ENCODE measurements at places on chromosomes 6 and 20. TPM values are rescaled to one million over a fixed set of nuclear protein-coding genes. Genes with fewer than 3 reads are reported as not detected.

DNA sequence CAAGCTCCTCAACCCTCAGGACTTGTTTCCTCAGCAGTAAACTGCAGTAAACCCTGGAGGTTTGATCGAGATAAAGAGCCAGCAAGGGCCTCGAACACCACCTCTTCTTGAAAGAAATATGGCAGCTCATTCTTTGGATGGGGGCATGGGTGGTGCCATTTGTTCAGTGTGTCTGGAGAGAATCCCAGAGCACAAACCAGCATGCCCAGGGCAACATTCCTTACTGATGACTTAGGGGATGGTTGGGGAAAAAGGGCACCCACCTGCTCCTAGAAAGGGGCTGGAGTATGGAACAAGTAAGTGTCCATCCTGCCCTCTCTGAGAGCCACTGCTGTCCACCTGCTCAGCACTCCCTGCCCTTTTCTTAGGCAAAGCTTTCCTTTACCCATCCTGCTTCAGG, 31.3 kb upstream of the ZFAND3 start:
- DNase-seq, result no peak

DNA sequence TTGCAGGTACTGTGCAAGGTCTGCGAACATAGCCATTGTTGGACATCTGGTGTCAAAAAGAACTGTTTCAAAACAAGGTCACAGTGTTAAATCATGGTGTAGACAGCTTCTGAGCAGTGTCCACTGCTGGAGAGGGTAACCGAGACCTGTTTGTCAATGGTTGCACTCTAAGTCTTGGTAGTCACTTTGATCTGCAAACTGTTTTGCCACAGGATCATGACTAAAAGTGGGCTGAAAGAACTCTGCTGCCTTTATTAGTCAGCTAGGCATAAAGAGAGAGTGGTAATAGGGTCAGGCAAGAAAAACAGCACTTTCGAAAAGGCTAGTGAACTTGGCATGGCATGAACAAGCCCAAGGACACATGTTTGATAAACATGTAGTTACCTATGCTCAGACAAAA, 552.3 kb upstream of the CITED2 start:
- no peak for DNase-seq

- no peak for DNase-seq
These were observed 225.5 kb downstream of the SYNDIG1 start for GRCh38 chr20:24694727-24695528.

- DNase-seq, result no peak
These were observed 26.5 kb upstream of the SNAP25 start for GRCh38 chr20:10192171-10192570.

- DNase-seq, result no peak
These were observed 4.5 kb downstream of the GID8 start for GRCh38 chr20:62942456-62942855.

- no peak for DNase-seq
These were observed 13.6 kb downstream of the CNBD2 start for GRCh38 chr20:35981969-35982368.

DNA sequence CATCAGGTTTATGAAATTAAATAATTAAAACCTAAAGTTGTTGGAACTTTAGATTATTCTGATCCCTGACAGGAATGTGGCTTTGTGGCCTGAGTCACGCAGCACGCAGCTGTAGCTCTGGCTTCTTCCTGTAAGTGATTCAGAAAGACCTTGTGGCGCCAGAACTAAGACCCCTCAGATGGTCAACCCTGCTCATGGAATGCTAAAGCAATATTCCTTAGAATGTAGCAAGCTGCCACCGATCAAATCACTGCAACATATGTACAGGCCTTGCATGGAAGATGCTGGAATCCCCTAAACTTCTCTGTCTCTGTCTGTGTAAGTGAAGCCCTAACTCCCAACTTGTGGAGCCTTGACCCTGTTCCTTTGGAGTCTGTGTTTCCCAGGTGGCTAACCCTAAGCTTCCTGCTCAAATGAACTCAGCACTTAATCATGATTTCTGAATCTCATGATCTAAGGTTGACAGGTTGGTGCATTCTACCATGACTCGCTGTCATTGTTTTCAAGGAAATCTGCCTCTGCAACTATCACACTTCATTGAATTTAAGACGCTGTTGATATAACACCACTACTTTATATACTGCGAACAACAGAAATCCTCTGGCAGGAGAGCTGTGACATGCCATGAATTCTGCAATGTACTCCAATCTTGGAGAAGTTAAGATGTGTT, 111.2 kb upstream of the CST7 start:
- DNase-seq, result no peak

- DNase-seq, result no peak
These were observed 225.3 kb downstream of the THBS2 start for GRCh38 chr6:169028343-169028742.

DNA sequence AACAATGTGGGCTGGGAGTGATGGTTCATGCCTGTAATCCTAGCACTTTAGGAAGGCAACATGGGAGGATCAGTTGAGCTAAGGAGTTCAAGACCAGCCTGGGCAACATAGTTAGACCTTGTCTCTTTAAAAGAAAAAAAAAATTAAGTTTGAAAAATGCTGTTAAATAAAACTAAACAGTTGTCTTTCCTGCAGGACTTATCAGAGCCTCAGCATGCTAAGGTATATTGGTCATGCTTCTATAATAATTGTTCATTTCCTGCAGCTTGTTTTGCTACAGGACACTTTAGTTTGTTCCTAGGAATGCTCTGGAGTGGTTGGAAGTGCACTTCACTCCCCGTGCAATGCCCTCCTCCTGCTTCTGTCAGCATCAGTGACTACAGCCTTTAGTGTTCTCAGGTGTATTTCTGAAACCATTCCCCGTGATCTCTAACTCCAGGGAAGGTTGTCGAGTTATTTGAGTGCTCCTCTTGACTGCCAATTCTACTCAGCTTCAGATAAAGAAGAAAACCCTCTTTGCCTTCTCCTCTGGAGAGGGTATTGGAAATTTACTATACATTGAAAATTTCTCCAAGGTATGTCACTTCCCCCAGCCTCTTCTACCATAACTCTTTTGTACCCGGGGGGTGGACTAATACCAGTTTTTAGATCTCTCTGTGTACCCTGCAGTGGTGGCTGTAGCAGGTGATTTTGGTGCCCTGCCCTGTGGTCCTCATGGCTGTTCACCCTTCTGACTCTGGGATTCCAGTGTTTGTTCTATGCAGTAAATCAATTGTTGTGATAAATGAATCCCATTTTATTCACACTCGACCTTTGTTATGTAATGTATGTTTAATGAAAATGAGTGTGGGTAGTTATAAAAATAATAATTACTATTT, 33.8 kb downstream of the NHLRC1 start:
- no peak for DNase-seq

DNA sequence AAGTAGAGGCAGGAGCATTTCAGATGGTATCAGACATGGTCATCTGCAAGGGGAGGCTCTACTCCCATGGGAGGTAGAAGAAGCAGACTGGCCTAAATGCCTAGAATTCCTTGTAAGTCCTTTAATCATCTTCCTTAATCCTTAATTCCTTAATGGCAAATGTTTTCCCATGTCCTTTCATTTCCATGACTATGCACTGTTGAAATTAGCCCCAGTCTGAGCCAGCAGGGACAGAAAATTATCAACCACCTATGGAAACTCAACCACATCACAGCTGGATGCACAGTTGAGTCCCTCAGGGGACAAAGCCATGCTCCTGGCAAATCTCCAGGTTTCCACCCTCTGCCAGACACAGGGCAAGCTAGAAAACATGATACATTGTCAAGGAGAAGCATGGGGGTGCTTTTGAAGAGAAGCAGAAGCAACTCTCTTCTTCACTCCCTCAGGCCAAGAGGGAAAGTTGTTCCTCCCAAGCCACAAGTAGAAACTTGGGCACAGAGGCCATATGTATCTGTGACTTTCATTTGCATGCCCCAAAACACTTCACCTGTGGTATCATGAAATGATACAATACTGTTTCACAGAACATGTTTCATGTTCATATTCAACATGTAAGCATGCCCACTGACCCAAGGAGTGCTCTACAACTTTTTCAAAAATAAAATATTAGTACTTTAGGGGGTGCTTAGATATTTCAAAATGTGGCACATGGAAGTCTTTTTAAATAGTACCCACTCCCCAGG, 683.6 kb downstream of the KIF16B start:
- no peak for DNase-seq

- no peak for DNase-seq
These were observed 28.8 kb downstream of the RARS2 start for GRCh38 chr6:87561017-87561416.

DNA sequence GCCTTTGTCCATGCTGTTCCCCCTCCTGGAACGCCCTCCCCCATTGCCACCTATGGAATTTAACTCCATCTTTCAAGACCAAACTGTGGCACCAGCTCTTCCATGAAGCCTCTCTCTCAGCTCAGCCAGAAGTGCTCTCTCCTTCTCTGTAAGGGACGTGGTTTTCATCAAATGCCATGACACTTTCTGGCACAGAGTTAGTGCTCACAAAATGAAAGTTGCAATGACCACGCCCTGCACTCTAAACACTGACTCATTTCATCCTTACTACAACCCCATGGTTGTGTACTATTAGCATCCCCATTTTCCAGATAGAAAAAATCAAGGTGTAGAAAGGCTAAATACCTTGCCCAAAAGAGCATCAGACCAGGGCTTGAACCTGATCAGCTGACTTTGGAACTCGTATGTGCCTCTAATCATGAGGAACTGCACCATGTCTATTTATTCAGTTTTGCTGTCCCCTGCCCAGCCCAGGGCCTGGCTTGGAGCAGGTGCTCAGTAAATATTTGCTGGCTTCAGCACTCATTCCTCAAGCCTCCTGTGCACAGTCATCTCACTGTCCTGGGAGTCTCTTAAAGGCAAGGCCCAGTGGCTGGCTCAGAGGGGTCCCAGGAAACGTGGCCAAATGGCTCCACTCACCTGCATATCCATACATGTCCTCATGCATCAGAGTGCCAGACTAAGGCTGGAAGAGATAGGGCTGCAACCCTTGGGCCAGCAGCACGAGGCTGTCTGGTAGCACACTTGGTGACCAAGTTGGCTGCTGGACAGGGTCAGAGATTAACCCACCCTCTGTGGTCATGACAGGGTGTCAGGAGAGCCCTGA, 77.9 kb downstream of the MRPL14 start:
- no peak for DNase-seq

- no peak for DNase-seq
These were observed 94.4 kb upstream of the HS3ST5 start for GRCh38 chr6:114437235-114437634.

DNA sequence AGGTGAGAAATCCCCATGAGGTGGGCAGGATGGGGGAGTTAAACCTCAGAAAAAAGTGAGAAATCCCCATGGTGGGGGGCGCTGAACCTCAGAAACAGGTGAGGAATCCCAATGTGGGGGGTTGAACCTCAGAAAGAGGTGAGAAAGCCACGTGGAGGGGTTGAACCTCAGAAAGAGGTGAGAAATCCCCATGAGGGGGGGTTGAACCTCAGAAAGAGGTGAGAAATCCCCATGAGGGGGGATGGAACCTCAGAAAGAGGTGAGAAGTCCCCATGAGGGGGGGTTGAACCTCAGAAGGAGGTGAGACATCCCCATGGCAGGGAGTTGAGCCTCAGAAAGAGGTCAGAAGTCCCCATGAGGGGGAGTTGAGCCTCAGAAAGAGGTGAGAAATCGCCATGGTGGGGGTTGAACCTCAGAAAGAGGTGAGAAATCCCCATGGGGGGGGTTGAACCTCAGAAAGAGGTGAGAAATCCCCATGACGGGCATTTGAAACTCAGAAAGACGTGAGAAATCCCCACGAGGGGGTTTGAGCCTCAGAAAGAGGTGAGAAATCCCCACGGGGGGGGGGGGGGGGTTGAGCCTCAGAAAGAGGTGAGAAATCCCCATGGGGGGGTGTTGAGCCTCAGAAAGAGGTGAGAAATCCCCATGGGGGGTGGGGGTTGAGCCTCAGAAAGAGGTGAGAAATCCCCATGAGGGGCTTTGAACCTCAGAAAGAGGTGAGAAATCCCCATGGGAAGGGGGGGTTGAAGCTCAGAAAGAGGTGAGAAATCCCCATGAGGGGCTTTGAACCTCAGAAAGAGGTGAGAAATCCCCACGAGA, 14.3 kb upstream of the GOPC start:
- DNase-seq, result no peak

GRCh38 chr20:24118034-24118433, 129.5 kb upstream of the GGTLC1 start:
- DNase-seq, result no peak

DNA sequence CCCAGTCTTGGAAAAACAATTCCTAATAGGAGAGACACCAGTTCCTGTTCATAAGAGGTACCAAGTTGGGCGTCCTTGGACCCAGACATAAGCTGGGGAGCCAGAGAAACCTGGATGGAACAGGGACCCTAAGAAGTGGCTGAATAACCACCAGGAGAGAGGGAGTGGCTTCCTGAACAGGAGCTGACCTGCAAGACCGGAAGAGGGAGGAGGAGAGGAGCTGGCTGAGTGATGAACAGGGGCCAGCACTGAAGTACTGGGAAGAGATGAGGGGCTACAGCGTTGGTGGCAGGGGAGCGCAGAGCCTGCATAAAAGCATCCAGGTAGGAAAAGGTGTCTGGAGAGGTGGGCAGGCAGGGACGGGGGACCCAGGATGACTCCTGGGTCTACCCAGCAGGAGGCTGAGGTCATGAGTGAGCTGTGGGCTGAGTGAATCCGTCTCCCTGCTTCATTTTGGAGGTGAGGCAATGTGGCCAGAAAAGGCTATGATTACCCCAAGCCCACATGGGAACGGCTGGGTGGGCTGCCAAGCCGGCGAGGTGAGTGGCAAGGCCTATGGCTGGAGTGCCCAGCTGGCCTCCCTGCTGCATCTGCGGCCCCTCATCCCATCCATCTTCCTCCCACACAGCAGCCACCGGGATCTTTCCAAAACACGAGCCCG, 34.4 kb upstream of the ZFAND3 start:
- DNase-seq, result no peak

- DNase-seq, result no peak
These were observed 29.5 kb upstream of the ELOVL5 start for GRCh38 chr6:53378208-53378607.

GRCh38 chr20:37220731-37221130, 40.9 kb downstream of the GHRH start:
- DNase-seq, result no peak

- no peak for DNase-seq
These were observed 3.2 kb downstream of the GPR63 start for GRCh38 chr6:96834070-96834469.

- no peak for DNase-seq
These were observed 206.9 kb downstream of the TFAP2C start for GRCh38 chr20:56835829-56836550.

- no peak for DNase-seq
These were observed 44.6 kb downstream of the TOX2 start for GRCh38 chr20:43959079-43959919.

TTLL9 gene
- 0.68 TPM for polyA plus RNA-seq

PRRT1 gene
- polyA plus RNA-seq, result 5.8 TPM

MTCH1 gene
- polyA plus RNA-seq, result 146 TPM

CALHM5 gene
- polyA plus RNA-seq, result 0.08 TPM

TMEM14A gene
- polyA plus RNA-seq, result 15.9 TPM

PHACTR3 gene
- 1.2 TPM for polyA plus RNA-seq

DAAM2 gene
- 10.5 TPM for polyA plus RNA-seq
